HTR-8/SVneo (cell line): ENCODE measurements at places on chromosomes 6 and 20.

DNA sequence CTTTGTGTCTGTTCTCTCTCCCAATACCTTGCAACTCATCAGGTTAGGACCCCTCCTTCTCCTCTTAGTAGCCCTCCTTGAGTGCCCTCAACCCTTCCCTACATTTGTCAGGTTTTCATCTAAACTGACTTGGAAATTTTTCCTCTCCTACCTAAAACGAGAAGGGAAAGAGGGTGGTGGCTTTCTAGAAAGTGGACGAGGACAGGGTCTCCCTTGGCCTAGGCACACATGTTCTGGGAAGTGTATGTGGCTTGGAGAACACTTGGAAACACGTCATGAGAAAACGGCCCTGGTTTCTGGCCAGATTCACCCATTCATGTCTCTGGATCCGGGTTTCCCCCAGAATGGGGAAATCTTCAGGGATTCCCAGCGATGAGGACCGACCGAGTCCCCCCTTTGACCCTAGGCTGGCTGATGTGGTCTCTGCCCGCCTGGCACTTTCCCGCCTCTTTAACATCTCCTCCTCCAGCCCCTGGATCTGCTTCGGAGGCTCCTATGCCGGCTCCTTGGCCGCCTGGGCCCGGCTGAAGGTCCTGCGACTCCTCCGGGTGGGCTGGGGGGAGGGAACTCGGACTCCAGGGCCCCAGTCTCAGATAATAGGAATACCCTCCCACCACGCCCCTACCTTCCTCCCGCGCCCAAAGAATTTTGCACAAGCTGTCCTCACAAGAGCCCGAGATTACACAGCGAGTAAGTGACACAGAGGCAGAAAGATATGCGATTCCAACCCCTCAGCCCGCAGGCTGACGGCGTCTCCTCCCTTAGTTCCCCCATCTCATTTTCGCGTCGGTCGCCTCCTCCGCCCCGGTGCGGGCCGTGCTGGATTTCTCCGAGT, 3.0 kb downstream of the PRSS16 start:
- no peak for DNase-seq

DNA sequence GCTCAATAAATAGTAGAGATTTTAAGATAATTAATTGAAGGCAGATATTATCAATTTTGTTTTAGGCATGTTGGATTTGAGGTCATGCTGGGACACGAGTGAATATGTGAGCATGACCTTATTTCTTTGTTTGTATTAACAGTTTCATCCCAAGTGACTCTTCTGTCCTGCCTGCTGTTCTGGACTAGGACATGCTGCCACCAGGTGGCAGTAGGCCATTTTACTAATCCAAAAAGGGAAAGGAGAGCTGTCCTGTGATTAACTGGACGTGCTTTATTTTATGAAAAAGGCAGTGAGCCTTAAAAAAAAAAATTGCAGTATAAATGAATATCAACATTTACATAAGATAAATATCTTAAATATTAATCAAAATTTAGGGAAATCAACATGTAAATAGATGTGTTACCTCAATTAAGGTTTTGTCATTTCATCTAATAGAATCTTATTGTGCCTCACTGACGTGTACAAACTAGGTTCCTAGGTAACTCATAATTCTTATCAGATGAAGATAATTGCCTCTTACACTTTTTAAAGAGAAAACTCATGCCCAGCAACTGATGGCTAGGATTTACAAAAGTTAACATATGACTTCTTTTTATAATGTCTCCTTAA, 49.8 kb downstream of the FRK start:
- peak; percentile 12 for DNase-seq

DNA sequence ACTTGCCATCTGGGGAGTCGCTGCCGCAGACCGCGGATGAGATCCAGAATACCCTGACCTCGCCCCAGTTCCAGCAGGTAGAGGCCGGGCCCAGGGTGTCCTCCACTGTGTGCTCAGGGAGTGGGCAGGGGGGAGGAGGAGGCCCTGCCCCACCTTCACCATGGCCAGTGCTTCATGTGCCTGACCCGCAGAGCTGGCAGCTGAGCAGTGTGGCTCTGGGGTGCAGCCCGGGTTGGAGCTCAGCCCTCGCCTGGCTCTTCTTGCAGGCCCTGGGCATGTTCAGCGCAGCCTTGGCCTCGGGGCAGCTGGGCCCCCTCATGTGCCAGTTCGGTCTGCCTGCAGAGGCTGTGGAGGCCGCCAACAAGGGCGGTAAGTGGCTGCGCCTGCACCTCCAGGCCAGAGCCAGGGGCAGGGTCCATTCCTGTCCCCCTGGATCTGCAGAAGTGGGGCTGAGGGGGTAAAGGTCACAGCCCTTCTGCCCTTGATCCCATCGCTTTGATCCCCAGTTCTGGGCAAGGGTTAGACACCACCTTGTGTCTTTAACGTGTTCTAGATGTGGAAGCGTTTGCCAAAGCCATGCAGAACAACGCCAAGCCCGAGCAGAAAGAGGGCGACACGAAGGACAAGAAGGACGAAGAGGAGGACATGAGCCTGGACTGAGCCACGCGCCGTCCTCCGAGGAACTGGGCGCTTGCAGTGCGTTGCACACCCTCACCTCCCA, 5.5 kb downstream of the ADRM1 start:
- DNase-seq, result no peak

GRCh38 chr6:47235421-47235820, 74.3 kb downstream of the TNFRSF21 start:
- no peak for DNase-seq

GRCh38 chr6:89745716-89746115, 73.9 kb downstream of the MDN1 start:
- no peak for DNase-seq

DNA sequence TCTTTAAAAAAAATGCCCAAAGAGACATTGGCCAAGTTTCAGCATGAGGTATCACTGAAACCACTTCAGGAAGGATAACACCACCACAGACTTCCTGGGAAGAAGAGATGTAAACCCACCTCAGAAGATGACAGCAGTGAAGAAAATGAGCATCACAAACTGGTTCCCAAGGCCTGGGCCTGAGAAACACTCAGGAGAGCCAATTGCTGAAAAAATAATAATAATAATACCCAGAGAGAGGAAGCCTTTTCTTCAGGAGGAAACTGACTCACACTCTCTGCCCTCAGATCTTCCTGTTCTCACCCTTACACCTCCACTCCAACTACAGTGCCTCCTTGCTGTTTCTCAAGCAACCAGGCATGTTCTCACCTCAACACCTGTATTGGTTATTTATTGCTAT, 68.1 kb upstream of the MAFB start:
- DNase-seq, result no peak

GRCh38 chr6:17983730-17984129, 3.7 kb downstream of the KIF13A start:
- no peak for DNase-seq

GRCh38 chr20:24582373-24583168, 113.1 kb downstream of the SYNDIG1 start:
- no peak for DNase-seq

DNA sequence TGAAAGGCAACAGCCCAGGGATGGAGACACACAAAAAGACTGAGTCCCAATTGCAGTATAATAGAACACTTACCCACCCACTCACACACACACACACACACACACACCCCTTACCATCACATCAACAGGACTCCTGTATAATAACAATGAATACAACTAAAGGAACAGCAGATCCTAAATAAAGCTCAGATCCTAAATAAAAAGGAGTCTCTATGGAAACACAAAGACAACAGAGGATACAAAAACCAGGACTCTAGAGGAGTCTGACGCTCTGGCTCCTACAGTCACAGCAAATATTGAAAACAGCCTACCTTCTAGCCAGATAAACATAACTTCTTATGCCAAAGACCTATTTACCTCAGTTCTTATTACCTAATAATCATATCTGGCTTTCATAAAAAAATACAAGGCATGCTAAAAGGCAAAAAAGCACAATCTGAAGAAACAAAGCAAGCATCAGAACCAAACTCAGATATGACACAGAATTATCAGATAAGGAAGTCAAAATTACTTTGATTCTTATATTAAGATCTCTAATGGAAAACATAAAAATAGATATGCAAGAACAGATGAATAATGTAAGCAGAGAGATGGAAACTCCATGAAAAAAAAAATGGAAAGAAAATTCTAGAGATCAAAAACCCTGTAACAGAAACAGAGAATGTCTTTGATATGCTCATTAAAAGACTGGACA, 134.9 kb downstream of the MMUT start:
- DNase-seq, result no peak

DNA sequence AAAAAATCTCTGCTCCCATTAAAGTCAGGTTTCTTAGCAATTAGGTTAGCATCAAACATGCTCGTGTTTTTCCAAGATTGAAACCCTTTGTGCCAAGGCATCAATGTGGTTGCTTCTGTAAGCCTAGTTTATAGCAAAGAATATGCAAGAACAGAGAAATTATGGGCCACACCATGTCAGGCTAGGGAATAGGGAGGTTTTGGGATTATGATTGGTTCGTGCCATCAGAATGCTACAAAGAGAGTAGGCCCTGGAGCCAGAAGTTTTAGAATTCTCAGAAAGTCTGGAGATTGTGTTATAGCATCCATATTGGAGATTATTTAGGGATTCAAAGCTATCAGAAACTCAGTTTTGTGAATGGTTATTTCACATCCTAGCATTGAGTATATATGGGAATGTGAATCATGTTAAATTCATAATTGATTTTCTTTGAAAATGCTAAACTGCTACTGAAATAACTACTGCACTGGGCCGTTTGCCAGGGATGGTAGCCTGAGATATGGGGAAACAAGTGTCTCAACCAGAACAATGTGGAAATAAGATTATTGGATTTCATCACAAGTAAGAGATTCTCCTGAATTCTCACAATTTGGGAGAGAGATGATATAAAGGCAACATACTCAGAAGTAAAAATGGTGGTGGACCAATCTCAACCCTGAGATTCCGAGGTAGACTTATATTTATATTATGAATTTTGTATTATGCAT, 45.3 kb downstream of the ZNF292 start:
- DNase-seq, result no peak

DNA sequence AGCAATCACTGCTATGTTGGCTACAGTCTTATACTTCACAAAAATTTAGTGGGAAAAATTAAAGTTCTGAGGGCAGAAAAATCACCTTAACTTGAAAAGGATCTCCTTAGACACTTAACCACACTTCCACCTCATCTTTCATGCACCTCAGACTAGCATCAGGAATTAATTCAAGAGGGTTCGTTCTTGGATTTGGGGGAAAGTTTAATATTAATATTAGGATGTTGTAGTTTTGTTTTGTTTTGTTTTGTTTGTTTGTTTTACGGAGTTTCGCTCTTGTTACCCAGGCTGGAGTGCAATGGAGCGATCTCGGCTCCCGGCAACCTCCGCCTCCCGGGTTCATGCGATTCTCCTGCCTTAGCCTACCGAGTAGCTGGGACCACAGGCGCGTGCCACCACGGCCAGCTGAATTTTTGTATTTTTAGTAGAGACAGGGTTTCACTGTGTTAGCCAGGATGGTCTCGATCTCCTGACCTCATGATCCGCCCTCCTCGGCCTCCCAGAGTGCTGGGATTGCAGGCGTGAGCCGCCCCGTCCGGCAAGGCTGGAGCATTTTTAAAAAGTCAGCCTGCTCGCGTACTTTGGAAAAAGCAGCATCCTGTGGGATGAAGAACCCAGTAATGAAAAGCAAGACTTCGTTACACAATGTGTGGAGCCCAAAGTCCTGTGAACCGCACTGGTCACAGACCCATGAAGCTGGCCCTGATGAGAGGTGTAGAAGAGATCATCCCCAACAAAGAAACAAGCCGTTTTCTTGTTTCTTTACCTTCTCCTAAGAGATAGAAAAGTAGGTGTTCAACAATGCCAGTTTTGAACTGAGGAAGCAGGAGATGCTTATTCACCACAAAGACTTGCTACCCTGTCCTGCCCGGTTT, 194.9 kb downstream of the GPX5 start:
- no peak for DNase-seq

DNA sequence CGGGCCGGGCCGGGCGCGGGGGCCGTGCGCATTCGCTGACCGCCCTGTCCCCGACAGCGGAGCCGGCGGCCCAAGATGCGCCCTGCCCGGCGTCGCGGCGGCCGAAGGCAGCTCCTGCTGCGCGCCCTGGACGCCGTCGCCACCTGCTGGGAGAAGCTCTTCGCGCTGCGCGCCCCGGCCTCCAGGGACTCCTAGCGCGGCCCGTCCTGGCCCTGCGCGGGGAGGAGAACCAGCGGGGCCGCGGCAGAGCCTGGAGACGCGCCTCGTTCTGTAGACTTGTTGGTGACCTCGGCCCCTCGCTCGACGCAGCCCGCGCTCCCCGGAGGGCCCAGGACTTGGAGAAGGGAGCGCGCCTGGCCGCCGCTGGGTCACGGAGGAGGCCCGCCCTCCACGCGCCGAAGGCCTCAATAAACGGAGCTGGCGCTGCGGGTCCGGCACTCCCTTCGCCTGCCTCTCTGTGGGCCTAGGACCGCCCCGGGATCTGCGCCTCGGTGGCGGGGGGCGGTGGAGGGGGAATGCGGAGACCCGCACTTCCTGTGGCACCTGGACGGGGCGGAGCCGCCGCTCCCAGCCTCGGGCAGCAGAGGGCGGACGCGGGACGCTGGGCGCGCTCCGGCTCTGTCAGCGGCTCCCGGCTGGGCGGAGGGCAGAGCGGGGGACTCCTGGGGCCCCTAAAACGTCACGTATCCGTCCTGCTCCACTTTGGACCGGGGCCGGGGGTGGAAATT, 2.7 kb downstream of the C20orf204 start:
- DNase-seq, result peak; percentile 97

DNA sequence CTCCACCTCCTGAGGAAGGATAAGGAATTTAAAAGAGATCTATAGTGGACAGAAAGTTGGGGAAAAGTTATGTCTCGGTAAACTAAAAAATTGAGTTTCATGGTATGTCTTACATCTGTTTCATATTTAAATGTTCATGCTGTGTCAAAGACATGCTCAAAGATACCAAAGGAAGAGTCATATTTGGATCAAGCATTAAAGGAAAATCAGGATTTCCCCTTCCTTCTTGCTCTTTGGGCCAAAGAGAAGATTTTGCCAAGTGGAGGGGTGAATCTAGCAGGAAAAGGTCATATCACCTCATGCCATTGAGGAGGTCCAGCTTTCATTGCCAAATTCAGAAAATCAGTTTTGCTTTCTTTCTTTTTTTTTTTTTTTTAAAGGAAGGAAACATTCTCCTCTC, 192.4 kb downstream of the OGFRL1 start:
- no peak for DNase-seq

DNA sequence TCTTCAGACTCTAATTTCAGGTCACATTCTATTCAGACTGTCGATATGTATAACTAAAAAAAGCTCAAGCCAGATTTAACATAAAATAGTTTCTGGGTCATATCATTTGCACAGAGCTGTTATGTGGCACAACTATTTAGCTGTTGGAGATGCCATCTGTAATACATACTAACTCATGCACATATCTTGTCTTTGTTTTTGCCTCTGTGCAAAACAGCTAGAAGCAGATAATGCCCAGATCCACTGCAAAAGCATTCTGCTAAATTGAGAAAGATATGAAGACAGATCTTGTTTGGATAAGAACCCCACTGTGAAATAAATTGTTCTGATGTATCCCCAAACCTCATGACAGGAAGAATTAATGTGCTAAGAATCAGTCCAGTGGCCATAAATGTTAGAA, 522.8 kb upstream of the AGPAT4 start:
- DNase-seq, result no peak
